ENCODE measurements at places on chromosomes 13 and 19.
A peak's percentile ranks its signal among the peaks of the same experiment; 100 is the strongest.

- no peak for DNase-seq
Measured at GRCh38 chr19:17266589-17266974, 661 bp upstream of the BABAM1 start.

GRCh38 chr19:3642987-3643673 is 16.5 kb upstream of the CACTIN start:
- no peak for DNase-seq

- DNase-seq: no peak
Measured at GRCh38 chr19:51737924-51738323, 13.8 kb downstream of the FPR1 start.

GRCh38 chr19:18708452-18709231 is 25.2 kb downstream of the CRTC1 start:
- no peak for DNase-seq

GRCh38 chr13:40445557-40445990 is 220.9 kb downstream of the FOXO1 start:
- DNase-seq: peak; percentile 97

All from epithelial cell of prostate (primary cell).